Left colon (tissue), 2 donors: ENCODE measurements at places on chromosomes 1 and 21.
A peak's percentile ranks its signal among the peaks of the same experiment; 100 is the strongest.

- no peak for DNase-seq
These were observed 46.0 kb upstream of the PLA2G4A start for GRCh38 chr1:186782791-186783190.

DNA sequence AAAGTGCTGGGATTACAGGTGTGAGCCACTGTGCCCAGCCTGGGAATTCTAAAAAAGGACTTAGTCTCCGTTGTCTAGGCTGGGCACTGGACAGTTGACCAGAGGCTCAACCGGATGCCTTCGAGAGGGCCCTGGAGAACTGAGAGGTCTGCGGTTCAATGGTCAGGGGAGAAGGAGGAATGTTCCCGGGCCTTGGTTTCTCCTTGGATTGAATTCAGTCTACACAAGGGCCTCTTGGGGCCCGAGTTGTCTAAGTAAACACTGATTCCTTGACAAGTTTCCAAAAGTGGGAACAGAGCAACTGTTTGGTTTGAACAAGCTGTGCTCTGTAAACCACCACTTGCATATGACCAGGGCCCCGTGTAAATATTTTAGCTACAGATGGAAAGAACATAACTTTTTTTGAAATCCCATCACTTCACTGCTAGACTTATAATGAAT lies 29.1 kb upstream of the CAPZB start:
- DNase-seq: no peak

GRCh38 chr1:224779536-224779935 lies 149.9 kb upstream of the DNAH14 start:
- no peak for DNase-seq

DNA sequence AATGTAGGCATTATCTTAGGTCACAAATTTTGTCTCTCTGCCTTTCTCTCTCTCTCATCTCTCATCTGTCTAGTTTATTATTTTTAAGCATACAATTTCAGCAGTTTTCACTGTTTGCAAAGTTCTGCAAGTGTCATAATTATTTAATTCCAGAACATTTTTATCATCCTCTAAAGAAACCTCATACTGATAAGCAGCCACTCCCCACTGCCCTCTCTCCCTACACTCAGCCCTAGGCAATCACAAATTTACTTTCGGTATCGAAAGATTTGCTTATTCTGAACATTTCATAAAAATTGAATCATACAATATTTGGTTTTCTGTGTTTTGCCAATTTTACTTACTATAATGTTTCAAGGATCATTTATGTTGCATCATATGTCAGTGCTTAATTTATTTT lies 16.6 kb downstream of the OR6Y1 start:
- no peak for DNase-seq

DNA sequence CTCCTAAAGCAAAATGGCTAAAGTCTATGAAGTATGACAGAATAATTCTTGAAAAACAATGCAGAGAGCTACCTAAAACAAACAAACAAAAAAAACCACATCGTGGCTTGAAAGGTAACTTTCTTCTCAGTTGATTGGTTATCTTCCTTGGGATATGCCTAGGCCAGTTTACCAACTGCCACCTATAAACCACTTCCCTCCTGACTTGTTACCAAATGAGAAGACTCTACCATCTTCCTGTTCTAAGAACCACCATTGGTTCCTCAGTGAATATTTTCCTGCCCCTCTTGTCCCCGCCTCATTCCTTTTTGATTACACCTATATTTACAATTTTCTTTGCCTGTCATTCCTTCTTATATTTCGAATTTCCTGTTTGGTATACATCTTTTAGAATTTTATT lies 336.6 kb downstream of the SIPA1L2 start:
- DNase-seq: no peak

- DNase-seq: peak; percentile 88
These were observed 19.7 kb downstream of the MFAP2 start for GRCh38 chr1:16960560-16961296.

DNA sequence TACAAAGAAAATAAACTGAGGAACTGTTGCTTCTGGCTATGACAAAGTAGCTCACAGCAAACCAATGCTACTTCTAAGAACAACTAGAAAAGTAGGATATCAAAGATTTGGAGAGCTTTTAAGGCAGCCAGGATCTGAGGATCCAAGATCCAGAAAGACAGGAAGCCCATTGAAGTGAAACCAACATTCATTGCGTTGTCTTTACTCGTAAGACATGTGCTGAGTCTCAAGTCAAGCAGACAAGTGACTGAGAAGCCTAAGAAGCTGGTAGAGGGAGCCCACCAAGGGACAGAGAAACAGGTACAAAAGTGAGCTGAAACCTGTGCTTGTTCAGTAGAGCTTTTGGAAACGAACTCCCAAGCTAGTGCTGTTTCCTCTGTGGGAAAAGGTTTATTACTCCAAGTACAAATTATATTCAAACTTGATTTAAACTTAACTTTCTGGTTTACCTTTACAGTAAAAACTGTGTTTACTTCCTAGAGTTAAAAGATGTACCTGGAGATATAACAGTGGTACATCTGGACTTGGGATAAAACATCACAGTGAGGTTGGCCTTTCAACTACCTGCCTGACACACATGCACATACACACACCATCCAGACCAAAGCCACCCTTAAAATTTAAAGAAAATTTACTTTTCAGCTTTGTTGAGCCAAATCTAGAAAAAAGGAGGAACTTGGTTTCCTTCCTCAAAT lies 41.2 kb downstream of the NME7 start:
- DNase-seq: no peak

GRCh38 chr1:201147396-201148015 lies 6.8 kb downstream of the TMEM9 start:
- no peak for DNase-seq

GRCh38 chr1:47893412-47893811 lies 103.8 kb downstream of the TRABD2B start:
- no peak for DNase-seq

- peak; percentile 85 for DNase-seq
These were observed 92.5 kb upstream of the RUNX3 start for GRCh38 chr1:25022361-25023189.

DNA sequence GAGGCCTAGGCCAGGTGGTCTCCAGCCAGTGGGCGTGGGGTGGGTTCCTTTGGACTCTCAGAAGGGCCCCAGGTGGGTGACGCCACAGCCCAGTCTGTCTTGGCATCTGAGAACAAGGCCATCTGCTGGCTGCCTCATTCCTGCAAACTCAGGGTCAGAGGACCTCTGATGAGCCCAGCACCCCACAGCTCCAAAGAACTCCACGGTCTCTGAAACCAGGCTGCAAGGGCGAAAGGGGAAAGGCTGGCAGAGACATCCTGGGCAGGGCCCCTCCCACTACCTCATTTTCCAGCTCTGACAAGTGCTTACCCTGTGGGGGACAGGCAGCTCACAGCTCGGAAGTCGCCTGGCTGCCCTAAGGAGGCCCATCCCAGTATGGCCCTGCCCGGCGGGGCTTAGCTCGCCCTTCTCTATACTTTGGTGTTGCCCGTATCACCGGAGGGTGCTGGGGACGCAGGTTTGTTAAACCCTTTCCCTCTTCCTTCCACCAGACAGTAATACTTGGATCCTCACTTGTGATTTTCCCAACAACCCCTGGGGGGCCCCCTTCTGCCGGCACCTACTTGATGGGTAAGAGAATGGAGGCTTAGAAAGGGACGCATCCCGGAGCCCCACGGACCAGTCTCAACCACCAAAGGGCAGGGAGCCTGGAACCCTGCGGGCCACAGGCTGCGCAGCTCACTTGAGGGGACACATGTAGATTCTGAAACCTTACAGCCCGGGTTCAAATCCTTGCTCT lies 10.9 kb upstream of the EDN2 start:
- no peak for DNase-seq

DNA sequence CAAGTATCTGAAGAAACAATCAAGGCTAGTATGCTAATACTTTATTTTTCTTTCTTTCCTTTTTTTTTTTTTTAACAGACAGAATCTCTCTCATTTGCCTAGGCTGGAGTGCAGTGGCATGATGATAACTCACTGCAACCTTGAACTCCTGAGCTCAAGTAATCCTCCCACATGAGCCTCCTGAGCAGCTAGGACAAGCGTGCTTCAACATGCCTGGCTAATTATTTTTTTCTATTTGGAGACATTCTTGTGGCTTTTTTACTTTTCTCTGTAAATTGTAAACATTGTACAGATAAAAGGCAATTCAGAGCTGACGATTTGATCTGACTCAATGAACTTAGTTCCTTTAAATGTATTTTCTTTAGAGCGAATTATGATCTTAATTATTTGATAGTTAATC lies 41.4 kb downstream of the CCDC18 start:
- no peak for DNase-seq

GRCh38 chr1:58331156-58331555 lies 215.4 kb downstream of the OMA1 start:
- no peak for DNase-seq

DNA sequence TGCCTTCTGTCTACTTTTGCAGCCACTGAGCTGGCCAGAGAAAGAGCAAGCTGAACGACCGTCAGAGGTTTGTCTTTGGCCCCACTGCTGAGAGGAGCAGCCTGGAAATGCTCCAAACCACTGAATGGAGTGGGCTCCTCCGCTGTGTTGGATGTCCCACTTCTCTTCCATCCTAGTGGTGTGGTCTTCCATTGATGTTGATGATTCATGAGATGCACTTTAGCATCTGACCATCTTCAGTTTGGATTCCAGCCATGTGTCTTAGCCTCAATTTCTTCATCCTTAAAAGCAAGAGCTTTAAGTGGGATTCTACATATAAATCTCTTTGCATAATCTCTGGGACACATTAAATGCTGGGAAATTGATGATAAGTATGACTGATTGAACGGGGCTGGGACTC lies 276.9 kb downstream of the SIPA1L2 start:
- DNase-seq: no peak

GRCh38 chr1:147608596-147608995 lies 61.7 kb downstream of the ACP6 start:
- DNase-seq: no peak

DNA sequence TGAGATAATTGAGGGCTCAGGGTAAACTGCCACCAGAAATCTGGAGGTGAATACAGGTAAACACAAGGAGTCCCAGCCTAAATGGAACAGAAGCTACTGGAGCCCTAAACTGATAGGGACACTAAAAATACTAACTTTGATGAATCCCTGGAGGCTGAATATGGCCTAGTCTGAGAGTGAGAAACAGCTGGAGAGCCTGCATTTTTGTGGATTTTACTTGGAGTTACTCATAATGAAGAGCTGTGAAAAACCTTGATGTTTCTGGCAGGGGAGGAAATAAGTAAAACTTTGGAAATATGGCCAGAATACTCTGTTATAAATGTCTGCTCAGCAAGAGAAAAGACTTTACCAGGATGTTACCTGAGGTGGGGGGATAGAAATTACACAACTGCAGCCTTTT lies 164.4 kb downstream of the LIPI start:
- DNase-seq: no peak

DNA sequence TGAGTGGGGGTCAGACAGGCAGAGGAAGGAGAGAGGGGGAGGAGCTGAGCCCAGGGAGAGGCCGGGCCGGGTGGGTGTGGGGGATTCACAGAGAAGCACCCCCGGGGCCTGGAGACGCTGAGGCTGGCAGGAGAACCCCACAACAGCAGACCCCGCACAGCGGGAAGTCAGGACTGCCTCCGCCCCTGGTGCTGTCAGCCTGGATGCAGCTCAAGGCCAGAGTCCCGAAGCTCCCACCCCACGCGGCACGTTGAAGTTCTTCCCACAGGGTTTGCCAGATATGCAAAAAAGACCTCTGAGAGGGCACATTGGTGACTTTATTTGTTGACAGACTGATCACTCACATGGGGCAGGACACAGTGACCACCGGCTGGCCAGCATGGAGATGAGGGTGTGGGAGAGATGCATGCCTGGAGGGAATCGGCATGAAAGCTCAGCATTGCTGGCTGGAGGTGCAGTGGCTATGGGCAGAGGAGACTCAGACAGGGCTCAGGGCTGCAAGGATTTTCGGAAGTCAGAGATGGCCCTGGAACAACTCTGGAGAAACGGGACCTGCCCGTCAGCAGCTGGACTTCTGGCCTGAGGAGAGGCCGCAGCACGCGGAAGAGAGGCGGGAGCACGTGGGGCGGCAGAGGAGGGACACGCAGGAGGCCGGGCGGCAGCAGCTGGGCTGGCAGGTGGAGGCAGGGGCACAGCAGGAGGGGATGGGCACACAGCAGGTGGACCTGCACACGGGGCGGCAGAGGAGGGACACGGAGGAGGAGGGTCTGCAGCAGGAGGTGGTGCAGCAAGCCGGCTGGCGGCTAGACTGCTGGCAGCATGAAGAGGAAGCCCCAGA lies 885 bp downstream of the KRTAP10-3 start:
- no peak for DNase-seq

- DNase-seq: no peak
These were observed 1.6 kb upstream of the EVA1C start for GRCh38 chr21:32410916-32411315.

DNA sequence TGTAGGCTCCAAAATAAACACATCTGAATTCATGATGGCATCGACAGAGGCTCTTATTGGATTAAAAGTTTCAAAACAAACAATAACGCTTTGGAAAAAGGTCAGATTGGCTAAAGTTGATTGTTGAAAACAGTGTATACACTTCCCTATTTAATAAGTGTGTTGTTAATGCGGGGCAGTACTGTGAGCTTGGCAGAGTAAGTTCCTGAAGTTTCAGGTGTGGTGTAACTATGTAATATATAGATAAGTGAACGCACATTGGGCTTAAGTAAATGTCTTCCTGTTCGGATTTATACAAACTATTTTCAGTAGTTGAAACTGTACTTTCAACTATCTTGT lies 810 bp downstream of the ZBTB37 start:
- DNase-seq: no peak

DNA sequence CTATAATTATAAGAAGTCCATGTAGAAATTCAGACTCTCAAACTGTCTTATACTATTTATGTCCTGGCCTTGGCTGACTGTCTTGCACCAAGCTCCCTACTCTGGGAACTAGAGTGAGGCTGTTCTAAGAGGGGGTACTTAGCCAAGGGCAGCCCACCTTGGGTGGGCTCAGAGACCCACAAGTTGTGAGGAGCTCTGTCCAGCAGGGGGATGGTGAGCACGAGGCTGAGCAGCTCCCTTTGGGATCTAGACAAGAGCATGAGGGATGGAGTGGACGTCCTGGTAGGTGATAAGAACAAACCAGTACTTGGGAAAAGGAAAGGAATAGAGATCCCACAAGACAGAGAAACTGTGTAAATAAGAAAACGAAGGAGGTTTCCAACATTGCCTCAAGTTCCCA lies 127.1 kb upstream of the SLC44A3 start:
- no peak for DNase-seq

DNA sequence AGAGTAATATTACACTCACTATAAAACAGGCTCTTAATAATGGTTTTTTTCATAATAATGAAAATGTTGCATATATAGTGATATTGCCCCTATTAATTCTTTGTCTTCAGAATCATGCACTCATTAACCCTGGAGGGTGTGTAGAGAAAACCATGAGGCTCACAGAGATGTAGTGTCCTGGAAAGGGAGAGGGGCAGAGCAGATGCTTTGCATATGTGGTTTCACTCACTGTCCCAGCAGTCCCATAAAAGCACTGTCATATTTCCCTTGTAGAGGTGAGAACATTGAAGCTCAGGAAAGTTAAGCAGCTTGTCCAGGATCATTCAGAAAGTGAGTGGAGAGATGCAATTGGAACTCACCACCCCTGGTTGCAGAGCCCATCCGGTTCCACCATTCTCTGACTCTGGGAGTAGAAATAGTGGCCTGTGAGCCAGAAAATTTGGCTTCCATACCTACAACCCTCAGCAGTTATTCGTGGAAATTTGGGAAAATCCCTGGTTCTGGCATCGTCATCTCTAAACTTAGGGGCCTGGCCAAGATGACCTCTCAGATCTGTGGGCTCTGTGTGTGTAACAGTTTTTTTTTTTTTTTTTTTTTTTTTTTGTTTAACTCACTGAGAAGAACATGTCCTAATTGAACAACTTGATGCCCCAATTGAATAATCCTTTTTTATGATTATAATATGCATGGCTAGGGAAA lies 86.4 kb downstream of the RGL1 start:
- DNase-seq: no peak
